ENCODE measurements at places on chromosomes 12 and 14.
A peak's percentile ranks its signal among the peaks of the same experiment; 100 is the strongest.

GRCh38 chr14:74867673-74868072 lies 8.3 kb downstream of the PROX2 start:
- no peak for DNase-seq

DNA sequence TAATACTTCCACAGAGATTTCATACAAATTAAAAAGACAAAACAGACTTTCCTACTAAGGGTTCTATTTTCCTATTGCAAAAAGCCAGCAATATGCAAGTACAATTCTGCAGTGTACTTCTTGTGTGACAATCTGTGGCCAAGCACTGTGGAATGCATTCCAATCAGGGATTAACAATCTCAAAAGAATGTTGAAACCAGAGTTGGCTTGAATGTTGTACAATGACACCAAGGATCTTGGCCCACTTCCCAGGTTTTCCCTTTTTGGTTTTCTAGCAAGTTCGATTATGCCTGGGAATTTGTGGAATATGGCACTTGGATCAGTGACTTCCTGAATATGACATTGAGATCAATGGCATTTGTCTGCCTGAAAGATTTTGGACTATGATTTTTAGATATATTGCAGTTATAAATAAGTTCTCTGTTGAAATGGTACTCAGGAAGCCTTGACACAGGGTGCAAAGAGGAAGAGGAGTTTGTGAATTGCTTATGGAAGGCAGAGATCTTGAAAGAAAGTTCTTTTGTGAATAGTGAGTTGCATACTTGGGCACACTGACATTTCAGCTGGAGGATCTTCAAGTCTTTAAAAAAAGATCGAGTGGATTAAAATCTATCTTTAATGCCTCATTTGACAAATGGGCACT lies 81.4 kb upstream of the FERMT2 start:
- peak; percentile 25 for DNase-seq

- no peak for DNase-seq
These were observed 125.0 kb upstream of the FUT8 start for GRCh38 chr14:65287264-65288131.

DNA sequence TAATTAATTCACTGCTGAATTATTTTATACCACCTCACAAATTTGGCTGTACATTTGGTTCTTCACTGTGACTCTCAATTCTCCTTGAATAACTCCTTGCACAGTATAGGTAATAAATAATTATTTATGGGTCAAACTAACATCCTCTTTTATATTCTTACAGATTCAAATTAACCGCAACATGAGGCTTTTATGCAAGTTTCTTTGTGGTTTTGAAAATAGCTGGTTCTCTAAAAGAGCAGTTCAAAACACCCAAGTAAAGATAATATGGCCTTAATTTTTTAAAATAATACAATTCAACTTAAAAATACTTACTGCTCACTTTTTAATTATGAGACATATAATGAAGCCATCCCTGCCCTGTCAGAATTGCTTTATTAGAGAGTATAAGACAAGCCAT lies 12.9 kb upstream of the TRIM9 start:
- DNase-seq = no peak

- no peak for DNase-seq
These were observed 99.3 kb upstream of the RFLNA start for GRCh38 chr12:124195567-124195942.

DNA sequence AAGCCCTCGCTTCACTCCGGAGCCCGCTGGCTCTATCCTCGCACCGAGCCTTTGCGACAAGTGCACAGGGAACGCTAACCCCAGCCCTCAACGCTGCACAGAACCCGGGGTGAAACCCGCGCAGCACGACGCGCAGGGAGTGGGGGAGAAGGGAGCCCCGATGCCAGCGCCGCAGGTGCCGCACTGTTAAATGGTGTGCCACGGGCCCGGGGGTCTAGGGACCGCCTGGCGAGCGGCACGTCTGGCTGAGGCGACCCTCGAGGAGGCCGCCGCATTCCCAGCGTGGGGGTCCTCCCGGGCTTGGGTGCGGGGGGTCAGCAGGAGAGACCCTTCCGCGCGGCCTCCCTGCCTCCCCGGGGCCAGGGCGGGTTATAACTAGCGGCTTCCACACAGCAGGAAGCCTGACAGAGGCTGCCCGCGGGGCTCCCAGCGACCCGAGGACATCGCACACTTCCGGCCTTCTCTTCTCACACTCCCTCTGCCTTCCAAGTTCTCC lies 23.8 kb upstream of the LRTM2 start:
- DNase-seq = no peak
